Hepatocyte (in vitro differentiated cells): ENCODE measurements at places on chromosomes 6 and 20.

DNA sequence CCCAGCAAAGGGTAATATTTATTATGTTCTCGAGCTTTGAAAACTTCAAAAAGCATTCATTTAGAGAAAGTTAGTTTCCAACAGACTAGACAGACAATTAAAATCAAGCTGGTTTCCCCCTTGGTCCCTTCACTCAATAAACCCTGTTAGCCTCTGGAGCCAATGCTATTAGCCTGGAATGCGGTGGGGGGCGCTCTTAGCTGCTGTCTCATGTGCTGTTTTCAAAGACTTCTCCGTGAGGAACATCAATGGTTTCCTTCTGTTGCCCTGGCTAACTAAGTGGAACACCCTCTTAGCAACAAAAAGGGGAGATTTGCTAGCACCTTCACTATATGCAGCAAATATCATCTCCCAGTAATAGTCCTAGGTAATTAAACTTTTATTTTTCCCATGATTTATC lies 86.4 kb downstream of the LY86 start:
- no peak for DNase-seq

DNA sequence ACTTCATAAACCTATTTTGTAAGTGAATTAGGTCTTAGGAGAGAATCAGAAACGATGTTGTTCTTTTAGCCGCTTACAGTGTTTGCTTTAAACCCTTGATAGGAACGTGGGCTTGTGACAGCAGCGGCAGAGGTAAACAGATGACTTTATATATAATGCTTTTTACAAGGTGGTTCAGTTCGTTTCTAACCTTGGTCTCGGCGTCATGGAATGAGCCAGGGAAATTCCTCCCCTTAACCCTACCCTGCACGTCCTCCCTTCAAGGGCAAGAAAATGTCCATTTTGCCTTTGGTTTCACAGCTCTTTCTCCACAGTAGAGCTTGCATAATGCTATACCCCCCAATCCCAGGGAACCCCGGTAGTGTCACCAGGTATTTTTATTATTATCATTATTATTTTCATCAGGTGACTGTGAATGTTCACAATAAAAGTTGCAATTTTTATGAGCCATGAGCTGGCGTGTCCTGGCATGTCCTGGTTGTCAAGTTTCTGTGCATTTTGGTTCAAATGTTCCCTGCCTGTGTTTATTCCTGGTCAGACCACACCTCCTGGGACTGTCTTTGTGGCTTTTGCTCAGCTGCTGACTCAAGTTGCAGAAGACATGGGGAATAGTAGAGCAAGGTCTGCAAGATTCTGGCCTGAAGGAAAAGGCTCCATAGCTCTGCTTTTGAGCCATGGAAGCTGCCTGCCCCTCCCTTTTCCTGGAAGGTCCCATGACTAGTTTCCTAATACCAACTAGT lies 112.8 kb upstream of the BMP2 start:
- peak; percentile 40 for DNase-seq

DNA sequence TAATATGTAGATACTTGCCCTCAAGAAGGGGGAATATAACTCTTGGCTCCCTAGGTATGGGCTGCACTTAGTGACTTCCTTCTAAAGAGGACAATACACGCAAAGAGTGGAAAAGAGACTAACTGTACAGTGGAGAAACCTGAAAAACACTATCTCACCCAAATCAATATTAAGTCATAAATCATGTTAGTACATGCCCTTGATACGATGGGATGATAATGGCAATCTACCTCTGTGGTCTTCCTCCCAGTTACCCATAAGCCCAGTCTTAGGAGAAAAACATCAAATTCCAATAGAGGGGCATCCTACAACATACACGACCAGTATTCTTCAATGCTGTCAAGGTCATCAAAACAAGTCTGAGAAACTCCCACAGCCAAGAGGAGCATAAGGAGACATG lies 1.3 kb downstream of the TRIM26 start:
- DNase-seq = no peak

DNA sequence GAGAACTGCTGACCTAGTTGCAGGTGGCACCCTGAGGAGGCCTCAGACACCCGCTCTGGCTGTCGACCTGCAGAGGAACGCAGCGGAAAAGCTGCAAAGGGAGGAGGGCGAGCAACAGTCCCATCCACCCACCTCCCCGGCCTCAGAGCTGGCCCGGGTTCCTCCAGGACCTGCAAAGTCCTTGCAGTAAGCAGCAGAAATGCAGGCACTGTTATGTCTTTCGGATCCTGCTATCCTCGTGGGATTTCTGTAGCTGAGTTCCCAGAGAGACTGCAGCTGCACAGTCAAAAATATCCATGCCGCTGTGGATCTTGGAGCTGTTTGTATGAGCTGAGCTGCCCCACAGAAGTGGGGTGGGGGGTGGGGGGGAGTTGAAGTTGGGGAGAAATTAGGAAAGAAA lies 251.3 kb downstream of the ANKRD60 start:
- no peak for DNase-seq

- DNase-seq = no peak
These were observed 312.1 kb upstream of the DEFB112 start for GRCh38 chr6:50361641-50362331.

DNA sequence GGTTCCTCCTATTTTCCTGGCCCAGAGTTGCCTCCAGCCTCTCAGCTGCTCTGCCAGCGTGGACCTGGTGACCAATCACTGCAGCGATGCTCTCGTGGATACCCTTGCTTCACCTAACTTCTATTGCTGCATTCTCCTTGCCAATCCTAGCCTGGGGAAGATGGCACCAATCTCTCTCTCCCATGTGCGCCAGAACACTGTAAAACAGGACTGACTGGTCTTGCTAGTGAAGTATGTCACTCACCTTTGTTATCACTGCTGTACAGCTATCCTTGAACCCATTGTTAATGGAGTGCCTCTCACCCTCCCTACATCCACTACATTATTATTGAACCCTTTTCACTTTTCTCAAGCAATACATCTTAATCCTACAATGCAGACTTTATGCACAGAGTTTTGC lies 80.1 kb downstream of the LYRM4 start:
- DNase-seq = no peak

DNA sequence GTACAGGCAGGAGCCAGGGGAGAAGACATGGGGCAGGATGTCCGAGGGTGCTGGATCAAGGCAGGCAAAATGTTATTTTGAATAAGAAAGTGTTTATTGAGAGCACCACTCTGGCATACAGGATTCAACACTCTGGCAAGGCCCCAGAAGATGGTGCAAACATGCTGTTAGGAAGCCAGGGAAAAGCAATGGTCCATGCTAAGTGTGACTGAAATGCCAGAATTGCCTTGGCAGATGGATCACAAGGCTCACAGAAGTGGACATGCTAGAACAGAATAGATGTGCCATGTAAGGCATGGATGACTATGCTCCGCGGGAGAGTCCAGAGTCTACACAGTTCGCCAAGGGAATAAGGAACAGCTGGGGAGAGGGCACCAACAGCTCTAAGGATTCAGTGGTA lies 54.6 kb downstream of the QRSL1 start:
- DNase-seq = no peak

DNA sequence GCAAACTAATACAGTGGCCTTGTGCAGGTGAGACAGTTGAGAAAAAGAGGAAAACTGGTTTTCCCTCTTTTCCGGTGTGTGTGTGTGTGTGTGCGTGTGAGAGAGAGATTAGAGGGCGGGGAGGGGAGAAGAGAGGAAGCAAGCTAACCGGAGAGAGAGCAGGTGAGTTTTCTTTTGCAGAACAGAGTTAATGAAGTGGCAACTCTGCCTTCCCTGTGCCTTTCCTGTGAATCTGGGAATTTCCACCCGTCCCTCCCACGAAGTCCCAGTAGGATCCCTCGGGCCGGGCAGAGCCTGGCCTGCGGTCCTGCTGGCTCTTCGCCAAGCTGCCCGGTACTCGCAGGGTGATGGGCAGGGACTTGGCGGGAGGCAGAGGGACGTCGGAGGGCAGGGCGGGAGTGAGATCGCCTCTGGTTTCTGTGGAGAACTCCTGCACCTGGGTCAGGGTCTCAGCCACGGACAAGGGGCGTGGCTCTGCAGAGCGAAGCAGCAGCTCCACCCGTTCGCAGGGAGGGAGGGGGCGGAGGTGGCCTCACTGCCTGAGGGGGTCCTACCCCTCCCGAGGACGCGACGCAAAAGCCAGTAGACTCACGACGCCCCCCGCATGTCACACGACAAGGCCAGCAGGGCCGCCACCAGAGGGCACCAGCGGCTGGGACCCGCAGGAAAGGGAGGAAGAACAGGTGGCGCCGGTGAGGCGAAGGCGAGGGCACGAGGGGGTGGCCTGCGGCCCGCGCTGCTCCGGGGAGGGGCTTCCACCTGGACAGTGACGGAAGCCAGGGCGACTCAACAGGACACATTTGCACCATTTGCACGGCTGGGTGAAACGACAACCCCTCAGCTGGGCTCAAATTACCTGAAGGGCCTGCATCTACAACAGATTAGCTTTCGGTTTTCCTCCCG lies 51.2 kb upstream of the RNF182 start:
- DNase-seq = peak; percentile 86

DNA sequence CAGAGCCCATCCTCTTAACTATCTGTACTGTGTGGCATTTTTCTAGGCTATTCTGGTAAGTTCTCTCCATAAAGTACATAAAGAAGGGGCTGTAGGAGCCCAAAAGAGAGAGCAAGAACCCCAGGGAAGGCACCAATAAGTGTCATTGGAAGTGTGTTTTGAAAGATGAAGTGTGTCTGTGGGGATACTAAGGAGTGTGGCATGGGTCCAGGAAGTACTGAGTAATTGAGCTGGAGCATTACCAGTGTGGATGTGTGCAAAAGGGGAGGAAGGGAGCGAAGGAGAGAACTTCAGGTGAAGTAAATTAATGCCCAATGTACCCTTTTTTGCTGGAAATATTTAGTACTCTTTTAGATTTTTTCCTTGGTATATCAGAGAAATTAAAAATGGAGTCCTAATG lies 63.9 kb downstream of the KCNS1 start:
- DNase-seq = no peak

DNA sequence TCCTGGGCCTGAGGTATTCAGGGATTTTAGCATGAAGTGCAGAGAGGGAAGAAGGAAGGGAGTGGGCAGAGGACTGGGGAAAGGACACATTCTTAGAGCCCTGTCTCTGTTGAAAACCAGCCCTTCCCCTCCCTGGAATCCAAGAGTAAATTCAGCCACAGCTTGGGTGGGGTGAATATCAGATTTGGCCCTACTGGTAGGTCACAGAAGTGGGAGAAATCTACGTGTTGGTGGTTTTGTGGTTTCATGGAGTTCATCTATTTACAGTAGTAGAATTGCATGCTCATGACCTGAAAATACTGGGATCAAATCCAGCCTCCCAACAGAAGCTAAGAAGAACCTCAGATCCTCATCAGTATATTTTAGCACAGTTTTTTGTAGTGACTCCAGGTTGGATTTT lies 404.4 kb downstream of the BMP2 start:
- no peak for DNase-seq

- DNase-seq = no peak
These were observed 81.4 kb downstream of the JARID2 start for GRCh38 chr6:15327271-15327670.

DNA sequence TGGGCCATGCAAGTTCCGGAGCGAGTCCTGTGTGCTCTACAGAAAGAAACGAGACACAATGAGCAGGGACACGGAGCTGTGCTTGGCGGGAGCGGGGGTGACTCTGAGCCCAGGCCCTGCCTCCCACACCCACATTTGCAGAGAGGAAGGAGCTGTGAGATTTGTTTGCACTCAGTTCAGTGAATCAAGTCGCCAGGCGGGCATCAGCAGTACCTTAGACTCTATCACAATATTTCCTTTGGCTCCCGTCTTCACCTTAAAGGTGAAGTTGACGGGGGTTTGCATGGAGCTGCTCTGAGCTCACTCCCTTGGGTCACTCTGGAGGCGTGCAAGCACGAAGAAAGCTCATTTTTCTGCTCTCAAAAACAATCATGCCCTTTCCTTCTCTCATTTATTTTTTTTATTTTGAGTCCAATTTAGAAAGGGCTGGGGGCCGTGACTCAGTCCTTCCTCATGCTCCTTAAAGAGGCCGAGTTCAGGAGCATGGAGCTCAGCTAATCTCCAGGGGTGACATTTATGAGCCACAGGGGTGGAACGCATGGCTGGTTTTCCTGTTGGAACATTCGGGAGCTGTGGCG lies 188.2 kb downstream of the NFATC2 start:
- no peak for DNase-seq

GRCh38 chr20:63325021-63325471 lies 32.1 kb downstream of the COL20A1 start:
- DNase-seq = no peak

GRCh38 chr20:37567671-37568588 lies 40.3 kb upstream of the BLCAP start:
- no peak for DNase-seq

DNA sequence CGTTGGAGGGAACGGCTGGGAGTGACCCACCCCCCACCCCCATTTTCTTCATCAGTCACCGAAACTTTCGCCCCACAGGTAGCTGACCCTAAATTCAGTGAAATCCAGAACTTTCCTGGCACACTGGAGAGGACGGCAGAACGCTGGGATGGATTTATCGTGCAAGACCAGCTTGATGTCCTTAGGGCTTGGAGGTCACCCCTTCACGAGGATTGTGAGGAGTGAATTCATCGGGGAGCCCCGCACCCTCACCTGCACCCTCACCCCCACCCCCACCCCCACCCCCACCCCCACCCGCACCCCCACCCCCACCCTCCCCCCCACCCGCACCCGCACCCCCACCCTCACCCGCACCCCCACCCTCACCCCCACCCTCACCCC lies 13.3 kb upstream of the TCFL5 start:
- no peak for DNase-seq

- DNase-seq = no peak
These were observed 22.7 kb upstream of the CD2AP start for GRCh38 chr6:47454713-47455396.

DNA sequence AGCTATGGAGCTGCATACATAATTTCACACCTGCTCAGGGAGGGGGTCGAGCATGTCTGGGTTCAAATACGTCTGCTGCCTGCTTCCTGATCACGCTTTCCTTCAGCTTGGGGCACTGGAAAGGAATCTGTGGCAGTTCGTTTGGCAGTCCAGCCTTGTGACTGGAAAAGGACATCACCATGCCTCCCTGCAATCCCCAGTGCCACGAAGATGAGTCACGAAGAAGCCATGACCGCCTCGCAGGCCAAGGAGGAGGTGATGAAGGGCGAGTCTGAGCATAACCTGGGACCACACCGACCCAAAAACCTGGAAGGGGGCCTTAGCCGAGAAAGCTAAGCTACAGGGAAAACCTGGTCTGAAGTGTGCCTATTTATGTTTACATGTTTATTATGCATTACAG lies 13.1 kb downstream of the JAG1 start:
- no peak for DNase-seq

DNA sequence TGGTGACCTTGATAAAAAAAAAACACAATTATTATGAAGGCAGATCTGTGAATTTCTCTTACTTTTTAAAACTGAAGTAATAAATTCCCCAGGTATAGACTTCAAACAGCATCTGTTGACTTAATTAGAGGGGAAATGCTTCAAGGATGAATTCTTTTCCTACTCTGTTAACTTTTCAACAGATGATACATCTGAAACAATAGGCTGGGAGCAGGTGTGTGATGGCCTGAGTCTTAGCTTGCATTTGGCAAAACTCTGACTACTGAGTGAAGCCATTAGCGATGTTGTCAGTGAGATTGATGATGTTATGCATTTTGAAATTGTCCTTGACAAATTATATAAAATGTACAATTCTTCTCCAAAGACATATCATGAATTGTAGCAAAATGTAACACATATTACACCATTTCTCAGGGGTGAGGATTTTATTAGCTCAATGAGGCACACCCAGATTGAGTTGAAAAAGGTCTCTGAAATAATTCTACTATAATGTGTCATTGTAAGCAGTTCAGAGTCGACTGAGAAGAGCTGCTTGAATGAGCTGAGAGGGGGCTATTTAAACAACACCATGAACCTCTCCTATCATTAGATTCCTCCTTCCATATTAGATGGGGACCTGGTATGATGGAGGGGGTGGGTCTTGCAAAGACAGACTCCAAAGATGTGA lies 39.6 kb upstream of the OGFRL1 start:
- no peak for DNase-seq
